HFFc6 (cell line): ENCODE measurements at places on chromosomes 6 and 20. TPM values are rescaled to one million over a fixed set of nuclear protein-coding genes. Genes with fewer than 3 reads are reported as not detected.

DNA sequence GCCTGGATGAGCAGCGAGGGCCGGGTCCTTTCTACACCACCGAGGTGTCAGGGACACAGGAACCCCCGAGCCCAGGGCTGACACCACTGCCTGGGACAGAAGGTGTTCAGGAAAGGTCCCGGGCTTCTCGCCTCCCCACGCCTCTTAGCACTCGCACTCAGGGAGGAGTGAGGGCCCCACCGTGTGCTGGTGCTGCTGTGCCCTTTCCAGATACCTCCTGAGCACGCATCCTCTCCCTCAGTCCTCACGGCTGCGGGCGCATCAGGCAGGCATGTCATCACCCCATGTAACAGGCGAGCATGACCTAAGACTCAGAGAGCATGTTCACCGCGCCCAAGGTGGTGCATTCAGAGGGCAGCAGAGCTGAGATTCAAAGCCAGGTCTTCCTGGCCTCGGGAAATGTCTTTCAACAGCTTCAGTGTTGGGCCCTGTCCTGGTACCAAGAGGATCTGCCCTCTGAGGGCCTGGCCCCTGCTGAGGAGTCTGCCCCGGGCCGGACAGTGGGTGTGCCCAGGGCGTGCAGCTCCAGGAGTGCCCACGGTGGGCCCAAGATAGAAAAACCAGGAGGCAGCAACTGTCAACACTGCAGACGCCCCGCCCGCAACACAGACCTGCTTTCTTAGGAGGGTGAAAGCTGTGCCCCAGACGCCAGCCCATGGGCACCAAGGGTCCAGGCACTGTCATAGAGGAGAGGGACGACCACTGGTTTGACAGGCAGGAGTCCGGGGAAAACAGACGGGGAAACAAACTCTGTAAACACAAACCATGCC is 29.2 kb downstream of the TGM2 start:
- no peak for DNase-seq

- no peak for DNase-seq
These were observed 36.0 kb upstream of the KLHL31 start for GRCh38 chr6:53701333-53702218.

DNA sequence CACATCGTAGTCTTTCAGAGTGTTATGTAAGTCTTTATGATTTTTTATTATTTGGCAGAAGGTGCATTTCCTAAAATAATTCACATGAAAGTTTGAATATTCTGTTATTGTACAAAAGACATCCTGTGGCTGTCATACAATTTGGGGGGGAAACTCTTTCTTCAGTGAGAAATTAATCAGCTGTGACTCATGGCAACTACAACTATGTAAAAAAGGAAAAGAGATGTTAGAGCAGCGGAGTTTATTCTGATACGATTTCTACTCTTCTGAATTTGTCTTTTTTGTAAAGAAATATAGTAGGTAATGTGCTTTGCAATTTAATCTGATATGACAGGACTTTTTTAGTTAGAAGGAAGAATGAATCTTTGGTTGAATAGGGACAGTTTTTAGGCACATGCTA is 14.2 kb downstream of the COL19A1 start:
- DNase-seq: no peak

The IL17A gene
- total RNA-seq: not detected in 3 replicates

GRCh38 chr6:25369433-25370177 is 90.4 kb downstream of the CARMIL1 start:
- DNase-seq: no peak

DNA sequence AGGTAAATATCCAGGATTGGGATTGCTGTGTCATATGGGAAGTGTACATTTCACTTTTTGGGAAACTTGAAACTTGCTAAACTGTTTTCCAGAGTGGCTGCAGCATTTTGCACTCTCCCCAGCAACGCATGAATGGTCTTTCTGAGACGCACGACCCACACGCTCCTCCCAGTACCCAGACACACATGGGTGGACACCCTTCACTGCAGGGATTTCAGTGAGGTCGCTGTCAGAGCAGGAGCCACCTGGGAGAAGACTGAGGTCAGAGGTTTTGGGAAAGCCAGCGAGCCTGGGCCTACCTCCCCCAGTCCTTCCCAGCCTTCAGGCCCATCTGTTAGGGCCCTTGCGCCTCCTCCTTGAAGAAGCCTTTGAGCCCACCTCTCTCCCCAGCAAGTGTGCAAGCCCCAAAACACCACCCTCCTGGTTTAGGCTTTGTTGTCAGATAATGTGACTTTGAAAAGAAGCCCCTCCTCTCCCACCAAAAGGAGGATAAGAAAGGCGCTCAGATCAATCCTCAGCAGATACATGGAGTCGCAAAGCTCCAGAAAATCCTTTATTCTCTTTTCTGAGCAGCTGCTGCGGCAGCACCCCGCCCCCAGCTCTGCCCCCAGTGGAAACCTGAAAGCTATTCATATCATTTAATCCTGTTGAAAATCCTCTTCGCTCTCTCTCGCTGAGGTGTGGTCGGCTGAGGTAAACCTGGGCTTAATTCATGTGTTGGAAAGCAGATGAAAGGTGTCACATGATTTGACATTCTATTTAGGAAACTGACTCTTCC is 12.7 kb upstream of the JAG1 start:
- no peak for DNase-seq

- DNase-seq: no peak
These were observed 16.9 kb downstream of the SHPRH start for GRCh38 chr6:145947108-145947720.
